ENCODE measurements at places on chromosomes 2 and 18. TPM values are rescaled to one million over a fixed set of nuclear protein-coding genes. Genes with fewer than 3 reads are reported as not detected.
A peak's percentile ranks its signal among the peaks of the same experiment; 100 is the strongest.

DNA sequence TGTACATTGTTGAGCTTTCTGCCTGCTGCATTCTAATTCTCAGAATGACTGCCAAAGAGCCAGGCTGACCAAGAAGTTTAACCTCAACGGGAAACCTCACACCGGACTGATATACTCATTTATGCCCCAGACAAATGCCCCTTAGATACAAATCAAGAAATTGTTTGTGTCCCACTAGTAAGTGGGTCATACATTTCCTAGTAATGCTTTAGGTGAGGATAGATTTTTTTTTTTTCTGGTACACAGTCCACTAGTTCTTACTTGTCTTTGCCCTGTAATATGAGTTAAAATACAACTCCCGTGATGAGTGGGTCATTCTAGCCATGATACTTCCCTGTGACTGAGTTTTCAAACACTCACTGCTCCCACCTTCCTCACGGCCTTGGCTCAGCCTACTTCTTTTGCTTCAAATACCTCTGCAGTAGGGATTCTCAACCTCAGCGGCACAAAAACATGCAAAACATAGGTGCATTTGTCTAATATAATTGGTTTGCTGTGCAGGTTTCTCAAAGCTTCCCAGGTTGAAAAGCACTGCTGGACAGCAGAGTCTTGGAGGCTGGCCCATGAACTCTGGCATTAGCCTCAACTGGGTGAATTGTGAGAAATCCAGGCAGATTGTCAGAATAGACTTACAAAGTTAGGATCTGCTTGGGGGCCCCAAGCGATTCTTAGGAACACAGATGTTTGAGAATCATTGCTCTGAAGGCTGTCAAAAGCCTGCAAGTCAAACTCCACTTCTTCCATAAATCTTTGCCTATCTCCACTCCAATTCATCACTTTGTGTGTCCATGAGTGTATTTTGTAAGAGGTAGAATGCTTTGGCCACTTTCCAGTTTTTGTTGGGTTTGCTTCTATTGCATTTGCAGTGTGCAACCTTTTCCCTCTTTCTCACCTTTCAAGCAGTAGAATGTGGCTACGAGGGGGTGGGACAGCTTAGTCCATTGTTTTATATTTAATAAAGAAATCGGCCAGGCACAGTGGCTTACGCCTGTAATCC is 35.5 kb downstream of the TGIF1 start:
- no peak for DNase-seq

DNA sequence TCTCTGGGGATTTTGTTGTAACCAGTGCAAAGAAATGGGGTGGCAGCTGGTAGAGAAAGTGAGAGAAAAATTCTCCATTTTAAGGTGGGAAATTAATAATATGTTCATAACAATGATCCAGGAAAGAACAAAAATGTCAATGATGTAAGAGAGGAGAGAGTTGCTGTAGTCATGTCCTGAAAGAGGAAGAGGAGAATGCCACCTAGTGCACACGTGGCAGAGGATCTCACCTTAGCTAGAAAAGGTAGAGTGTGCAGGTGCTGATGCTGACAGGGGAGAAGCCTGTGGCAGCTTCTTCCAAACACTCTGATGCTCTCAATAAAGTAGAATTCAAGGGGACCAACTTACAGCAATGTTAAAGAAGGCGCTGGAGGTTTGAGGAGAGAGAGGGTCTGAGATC is 282.9 kb upstream of the PKDCC start:
- no peak for DNase-seq

- DNase-seq: peak; percentile 80
These were observed 4.5 kb downstream of the ZFP36L2 start for GRCh38 chr2:43221763-43222474.

GKN1 gene
- not detected for total RNA-seq

- no peak for DNase-seq
These were observed 483.3 kb downstream of the PLCL1 start for GRCh38 chr2:198287706-198288105.

- no peak for DNase-seq
These were observed 112.4 kb downstream of the MIB1 start for GRCh38 chr18:21853016-21853415.

DNA sequence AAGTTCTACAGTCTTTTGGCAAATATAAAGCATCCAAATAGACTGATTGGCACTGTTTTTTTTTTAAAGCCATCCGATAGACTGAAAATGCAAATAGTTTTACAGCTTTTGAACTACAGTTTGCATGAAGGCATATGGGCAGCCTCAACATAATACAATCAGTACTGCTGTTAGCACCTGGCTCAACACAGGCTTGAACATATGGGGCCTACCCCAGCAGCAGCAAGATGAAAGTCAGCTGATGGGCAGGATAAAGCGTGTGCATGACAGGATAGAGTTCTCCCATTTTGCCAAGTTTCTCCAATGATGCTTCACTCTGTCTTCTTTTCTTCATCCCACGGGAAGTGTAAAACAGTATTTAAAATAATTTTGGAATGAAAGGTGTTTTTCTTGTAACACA is 1.3 kb upstream of the AKAIN1 start:
- DNase-seq: no peak

GRCh38 chr2:9191041-9191481 is 15.6 kb upstream of the ASAP2 start:
- no peak for DNase-seq

LNPK gene
- 27.3 TPM for total RNA-seq

Data from Panc1 (cell line).